Lung (tissue), 17 donors: ENCODE measurements at places on chromosomes 16 and 17. TPM values are rescaled to one million over a fixed set of nuclear protein-coding genes. Genes with fewer than 3 reads are reported as not detected.

GRCh38 chr17:29102741-29103181 lies 59.8 kb downstream of the PIPOX start:
- no peak for DNase-seq

- no peak for DNase-seq
Measured at GRCh38 chr16:23521037-23521743, 10.9 kb upstream of the GGA2 start.

The ADORA2B gene
- total RNA-seq = 4.2 TPM

The RBFOX1 gene
- 3.0 TPM for total RNA-seq

The CA7 gene
- total RNA-seq = not detected
